ENCODE measurements at places on chromosomes 11 and 22. TPM values are rescaled to one million over a fixed set of nuclear protein-coding genes. Genes with fewer than 3 reads are reported as not detected.

Gene MS4A6E
- total RNA-seq, result not detected

Gene AASDHPPT
- 72.2 TPM for total RNA-seq

Gene MMP11
- total RNA-seq, result 1.4 TPM

Gene MS4A2
- not detected for total RNA-seq

Gene CARNS1
- under 0.01 TPM for total RNA-seq

Gene KCNJ5
- total RNA-seq, result not detected

Gene KRTAP5-9
- not detected for total RNA-seq

Gene MISFA
- 1.1 TPM for total RNA-seq

Gene CHEK1
- total RNA-seq, result 30.3 TPM

Gene GGTLC3
- not detected for total RNA-seq

Gene PIH1D2
- 2.2 TPM for total RNA-seq

Gene RAC2
- total RNA-seq, result 10.0 TPM

Gene OR6A2
- total RNA-seq, result 0.72 TPM

Gene DRD4
- total RNA-seq, result not detected

Gene SCGB1C1
- total RNA-seq, result not detected

Gene CCDC81
- total RNA-seq, result 5.6 TPM

Gene P2RY2
- not detected for total RNA-seq

Gene OR2AT4
- not detected for total RNA-seq

Gene GDPD4
- total RNA-seq, result not detected

Gene CD6
- not detected for total RNA-seq

Gene DDT
- 58.9 TPM for total RNA-seq

Gene ADORA2A
- total RNA-seq, result 0.28 TPM

Gene UBQLN3
- total RNA-seq, result not detected

Gene SLN
- total RNA-seq, result not detected

Gene EFCAB6
- total RNA-seq, result 1.1 TPM

Gene MUC2
- total RNA-seq, result not detected

Gene TRPC6
- total RNA-seq, result 3.1 TPM

Gene KCNA4
- total RNA-seq, result not detected

Gene SLC5A1
- not detected for total RNA-seq

Gene KRTAP5-7
- total RNA-seq, result not detected

Gene AP5B1
- total RNA-seq, result 2.2 TPM

Gene REXO2
- total RNA-seq, result 179 TPM

Gene DGCR6L
- total RNA-seq, result 68.6 TPM

Gene TNNI2
- total RNA-seq, result not detected

Gene MMP1
- 245 TPM for total RNA-seq

Gene VSIG10L2
- total RNA-seq, result not detected

Gene CLDN5
- total RNA-seq, result under 0.01 TPM

Gene FOLR2
- total RNA-seq, result not detected

Gene LRP4
- 4.1 TPM for total RNA-seq

Gene HEPN1
- total RNA-seq, result not detected

Gene CASP5
- total RNA-seq, result not detected

Gene CEP126
- 1.1 TPM for total RNA-seq

Gene FGF4
- not detected for total RNA-seq

Gene MEI1
- 1.1 TPM for total RNA-seq

Gene KCNE3
- total RNA-seq, result 0.18 TPM

Gene OR8D1
- not detected for total RNA-seq

Gene SMIM35
- not detected for total RNA-seq

Gene HOATZ
- total RNA-seq, result not detected

Gene IFTAP
- 15.8 TPM for total RNA-seq

Gene MPEG1
- total RNA-seq, result not detected

Gene RCN1
- total RNA-seq, result 129 TPM

Gene B3GAT1
- not detected for total RNA-seq

Gene OR6T1
- not detected for total RNA-seq

Gene LINC01488
- total RNA-seq, result not detected

Gene TMPRSS5
- total RNA-seq, result under 0.01 TPM

Gene CCDC157
- 0.90 TPM for total RNA-seq

Gene ZNF215
- 7.2 TPM for total RNA-seq

Gene HIRA
- 14.5 TPM for total RNA-seq

Gene GPHA2
- total RNA-seq, result not detected

Gene INPPL1
- total RNA-seq, result 27.4 TPM
